ENCODE measurements at places on chromosomes 12 and 14. TPM values are rescaled to one million over a fixed set of nuclear protein-coding genes. Genes with fewer than 3 reads are reported as not detected.

- no peaks in the 10 kb centered on the region for H3K4me1 ChIP-seq
- no peak overlapping the region for H3K27ac ChIP-seq
- no peaks in the 10 kb centered on the region for H3K36me3 ChIP-seq
- DNase-seq: no peak
These were observed 571.7 kb downstream of the DIO2 start for GRCh38 chr14:79639613-79640012.

- no peaks in the 10 kb centered on the region for H3K4me1 ChIP-seq
- DNase-seq: no peak
- H3K27ac ChIP-seq: no peak overlapping the region
These were observed 25.8 kb downstream of the TRIP11 start for GRCh38 chr14:92014040-92014439.

GRCh38 chr12:113208041-113208934, 13.0 kb upstream of the TPCN1 start:
- H3K36me3 ChIP-seq: no peaks in the 10 kb centered on the region
- no peaks in the 10 kb centered on the region for H3K27me3 ChIP-seq
- H3K27ac ChIP-seq: peak overlapping the region; percentile 57
- no peak for DNase-seq
- peaks cover 37% of the 10 kb centered on the region for H3K4me1 ChIP-seq

GRCh38 chr14:29148221-29148620, 381.6 kb downstream of the FOXG1 start:
- no peaks in the 10 kb centered on the region for H3K36me3 ChIP-seq
- H3K27me3 ChIP-seq: no peaks in the 10 kb centered on the region
- no peak overlapping the region for H3K27ac ChIP-seq
- H3K4me1 ChIP-seq: no peaks in the 10 kb centered on the region
- no peak overlapping the region for H3K4me3 ChIP-seq

DNA sequence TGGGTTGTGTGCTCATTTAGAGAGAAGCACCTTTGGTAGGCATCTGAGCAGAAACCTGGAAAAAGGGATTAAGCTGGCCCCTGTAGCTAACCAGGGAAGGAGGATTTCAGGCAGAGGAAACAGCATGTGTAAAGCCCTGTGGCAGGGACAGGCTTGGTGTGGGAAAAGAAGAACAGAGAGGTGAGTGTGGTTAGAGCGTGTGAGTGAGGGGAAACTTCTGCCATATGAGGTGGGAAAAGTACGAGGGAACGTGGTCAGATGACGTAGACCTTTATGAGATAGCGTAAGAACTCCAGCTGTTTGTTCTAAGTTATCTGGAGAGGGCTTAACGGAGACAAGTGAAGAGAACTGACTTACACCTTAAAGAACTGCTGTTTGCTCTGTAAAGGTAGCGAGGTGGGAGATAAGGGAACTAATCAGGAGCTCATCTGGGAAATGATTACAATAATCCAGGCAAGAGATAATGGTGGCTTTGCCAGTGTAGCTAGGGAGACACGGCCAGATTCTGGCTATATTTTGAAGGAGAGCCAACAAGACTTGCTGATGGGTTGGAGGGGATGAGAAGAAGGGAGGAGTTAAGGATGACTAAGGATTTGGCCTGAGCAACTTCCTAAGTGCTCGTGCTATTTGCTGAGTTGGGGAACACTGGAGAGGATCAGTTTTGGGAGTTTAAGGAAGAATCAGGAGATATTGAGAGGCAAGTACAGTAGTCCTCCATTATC, 234.0 kb downstream of the ETNK1 start:
- no peak overlapping the region for H3K4me3 ChIP-seq
- no peak overlapping the region for H3K27ac ChIP-seq
- peaks cover 5% of the 10 kb centered on the region for H3K4me1 ChIP-seq
- H3K27me3 ChIP-seq: no peaks in the 10 kb centered on the region

The NOVA1 gene
- 3.4 TPM for total RNA-seq

The WNT5B gene
- total RNA-seq: 6.1 TPM

The GLT1D1 gene
- 5.3 TPM for total RNA-seq

Data from lower lobe of right lung (tissue), 2 donors.